NCI-H1417 treated with DMSO at 0.1 percent for 48 hours (cell line): ENCODE measurements at places on chromosomes 12 and 14.

GRCh38 chr14:91300283-91300895, 55.9 kb upstream of the GPR68 start:
- no peak for DNase-seq

GRCh38 chr12:28258998-28259397, 68.7 kb downstream of the CCDC91 start:
- DNase-seq, result no peak

GRCh38 chr12:11837216-11837934, 187.9 kb downstream of the ETV6 start:
- no peak for DNase-seq

DNA sequence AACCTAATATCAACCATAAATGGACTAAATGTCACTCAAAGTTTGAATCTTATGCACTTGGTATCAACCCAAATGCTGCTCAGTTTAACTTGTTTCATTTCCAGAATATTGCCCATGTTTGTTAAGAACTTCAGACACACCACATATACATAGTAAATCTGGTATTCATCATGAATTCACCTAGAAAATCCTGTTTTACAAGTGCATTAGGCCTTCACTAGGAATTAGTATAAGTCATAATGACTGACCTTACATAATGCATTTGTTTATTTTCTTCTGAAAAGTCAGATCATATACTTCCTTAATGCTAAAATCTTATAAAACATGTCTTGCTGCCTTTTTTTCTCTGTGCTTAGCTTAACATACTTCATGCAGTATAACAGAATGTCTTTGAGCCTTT, 66.1 kb downstream of the ABCD2 start:
- no peak for DNase-seq

GRCh38 chr12:39993268-39993667, 112.6 kb downstream of the SLC2A13 start:
- no peak for DNase-seq

DNA sequence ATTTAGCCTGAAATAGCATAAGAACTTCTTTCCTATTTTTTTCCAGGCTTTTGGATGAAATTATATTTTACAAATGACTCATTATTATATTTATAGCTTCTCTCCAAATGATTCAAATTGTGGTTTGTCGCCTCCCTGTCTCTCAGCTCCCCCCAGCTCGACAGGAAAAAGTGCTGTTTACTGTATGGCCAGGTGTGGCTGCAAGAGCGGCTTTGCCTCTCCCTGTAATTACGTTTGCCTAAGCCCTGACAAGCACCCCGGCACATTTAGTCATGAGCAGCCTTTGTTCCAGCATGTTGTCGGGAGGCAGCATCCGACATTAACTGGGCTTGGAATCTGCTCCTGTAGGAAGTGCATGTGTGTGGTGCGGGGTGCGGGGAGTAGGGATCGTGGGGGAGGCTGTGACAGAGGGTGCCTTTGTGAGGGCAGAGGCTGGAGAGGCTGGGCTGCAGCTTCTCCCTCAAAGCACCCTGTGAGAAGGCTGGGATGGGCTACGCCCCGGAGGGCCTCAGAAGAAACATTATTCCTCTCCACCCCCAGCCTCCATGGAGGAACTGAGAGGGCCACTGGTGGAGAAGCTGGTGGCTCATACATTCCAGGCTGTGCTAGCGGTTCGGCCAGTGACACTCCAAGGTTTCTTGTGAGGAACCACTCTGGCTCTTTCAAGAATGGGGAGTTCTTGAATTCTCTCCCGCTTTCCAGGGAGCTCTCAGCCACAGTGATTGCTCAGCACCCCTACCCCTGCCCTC, 42.1 kb upstream of the CTDSP2 start:
- peak; percentile 93 for DNase-seq

GRCh38 chr12:230925-231671, 17.1 kb upstream of the SLC6A12 start:
- no peak for DNase-seq
